ENCODE measurements at places on chromosomes 7 and 10. TPM values are rescaled to one million over a fixed set of nuclear protein-coding genes. Genes with fewer than 3 reads are reported as not detected.

NYAP1 gene
- 0.95 TPM for total RNA-seq

GRCh38 chr10:132602614-132603013 is 65.0 kb downstream of the INPP5A start:
- no peak for DNase-seq
- no peaks in the 10 kb centered on the region for H3K27me3 ChIP-seq
- H3K36me3 ChIP-seq: peaks cover 4% of the 10 kb centered on the region
- H3K4me3 ChIP-seq: no peak overlapping the region

GIMAP5 gene
- total RNA-seq: not detected

DNA sequence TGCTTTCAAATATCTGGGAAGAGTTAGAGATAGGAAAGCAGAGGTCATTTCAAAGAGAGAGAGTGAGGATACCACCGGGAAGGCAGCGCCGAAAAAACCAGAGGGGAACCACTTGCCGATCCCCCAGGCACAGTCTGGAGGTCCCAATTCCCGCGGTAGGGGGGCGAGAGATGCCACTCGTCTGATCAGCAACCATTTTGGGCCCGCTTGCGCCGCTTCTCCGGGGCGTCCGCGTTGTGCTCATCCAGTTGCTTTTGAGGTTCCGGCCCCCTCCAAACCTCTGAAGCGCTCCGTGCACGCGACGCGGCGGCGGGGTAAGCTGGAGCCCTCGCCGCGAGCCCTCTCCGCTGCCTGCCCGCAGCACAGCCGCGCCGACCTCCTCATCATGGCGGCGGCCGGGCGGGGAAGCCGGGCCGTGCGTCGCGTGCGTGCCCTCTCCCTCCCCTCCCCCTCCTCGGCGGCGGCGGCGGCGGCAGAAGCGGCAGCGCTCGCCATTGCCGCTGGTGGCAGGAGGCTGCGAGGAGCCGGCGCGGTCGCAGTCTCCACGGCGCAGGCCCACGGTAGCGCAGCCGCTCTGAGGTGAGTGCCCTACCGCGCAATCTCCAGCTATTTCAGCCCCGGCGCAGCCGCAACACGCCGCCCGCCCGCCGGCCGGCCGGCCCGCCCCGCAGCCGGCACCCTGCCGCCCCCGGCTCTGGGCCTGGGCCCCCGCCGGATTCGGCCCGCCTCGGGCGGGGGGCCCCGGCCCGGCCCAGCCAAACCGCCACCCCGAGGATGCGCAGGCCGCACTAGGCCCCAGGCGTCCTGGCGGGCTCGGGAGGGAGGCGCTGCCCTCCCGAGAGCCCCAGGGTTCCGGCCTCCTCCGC is at the start of gene NRF1:
NRF1 (plus strand) TSS at position 475 of the 866 bp plus-strand sequence. CDS start 45,632 bp downstream, outside the sequence.
- peaks cover 14% of the 10 kb centered on the region for H3K36me3 ChIP-seq
- H3K4me1 ChIP-seq: peaks cover 44% of the 10 kb centered on the region
- H3K27me3 ChIP-seq: no peaks in the 10 kb centered on the region
- H3K27ac ChIP-seq: peak within 1 kb of the TSS; percentile 92
- peak; percentile 95 for DNase-seq

DNA sequence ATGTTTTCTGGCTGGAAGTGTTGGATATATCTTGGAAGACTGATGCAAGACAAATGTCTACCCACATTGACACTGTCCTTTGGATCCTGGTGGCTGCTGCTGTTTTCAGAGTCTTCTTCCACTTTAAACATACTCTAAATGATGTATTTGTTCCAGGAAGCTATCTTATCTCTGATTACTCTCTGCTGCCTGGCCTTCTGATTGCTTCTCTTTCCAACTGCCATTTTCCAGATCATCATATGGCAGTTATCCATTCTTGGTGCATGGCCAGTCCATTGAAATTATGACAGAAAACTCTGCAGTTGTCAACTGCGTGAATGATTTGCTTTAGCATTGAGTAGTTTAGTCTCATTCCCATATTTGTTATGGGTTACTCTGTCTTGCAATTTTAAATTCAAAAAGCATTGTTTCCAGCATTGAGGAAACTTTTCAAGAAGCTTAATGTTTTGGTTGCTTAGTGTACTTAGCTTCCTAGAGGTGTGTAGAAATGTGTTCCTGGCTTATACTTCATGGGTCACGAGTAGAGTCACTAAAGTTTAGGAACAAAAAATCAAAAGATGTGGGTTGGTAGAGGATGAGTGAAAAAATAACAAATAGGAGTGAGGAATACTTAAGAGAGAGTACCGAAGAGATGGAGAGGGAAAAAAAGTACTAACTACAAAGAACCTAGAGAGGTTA is 268.3 kb upstream of the MTPN start:
- H3K4me1 ChIP-seq: no peaks in the 10 kb centered on the region
- no peak for DNase-seq
- no peak overlapping the region for H3K27ac ChIP-seq
- no peak overlapping the region for H3K4me3 ChIP-seq
- H3K36me3 ChIP-seq: no peaks in the 10 kb centered on the region

GRCh38 chr7:23106823-23107663 is 1.5 kb downstream of the KLHL7 start:
- no peak for DNase-seq
- H3K27me3 ChIP-seq: no peaks in the 10 kb centered on the region
- peak overlapping the region; percentile 97 for H3K27ac ChIP-seq
- H3K4me3 ChIP-seq: peak overlapping the region; percentile 93
- peaks cover 5% of the 10 kb centered on the region for H3K36me3 ChIP-seq
- peaks cover 34% of the 10 kb centered on the region for H3K4me1 ChIP-seq

DNA sequence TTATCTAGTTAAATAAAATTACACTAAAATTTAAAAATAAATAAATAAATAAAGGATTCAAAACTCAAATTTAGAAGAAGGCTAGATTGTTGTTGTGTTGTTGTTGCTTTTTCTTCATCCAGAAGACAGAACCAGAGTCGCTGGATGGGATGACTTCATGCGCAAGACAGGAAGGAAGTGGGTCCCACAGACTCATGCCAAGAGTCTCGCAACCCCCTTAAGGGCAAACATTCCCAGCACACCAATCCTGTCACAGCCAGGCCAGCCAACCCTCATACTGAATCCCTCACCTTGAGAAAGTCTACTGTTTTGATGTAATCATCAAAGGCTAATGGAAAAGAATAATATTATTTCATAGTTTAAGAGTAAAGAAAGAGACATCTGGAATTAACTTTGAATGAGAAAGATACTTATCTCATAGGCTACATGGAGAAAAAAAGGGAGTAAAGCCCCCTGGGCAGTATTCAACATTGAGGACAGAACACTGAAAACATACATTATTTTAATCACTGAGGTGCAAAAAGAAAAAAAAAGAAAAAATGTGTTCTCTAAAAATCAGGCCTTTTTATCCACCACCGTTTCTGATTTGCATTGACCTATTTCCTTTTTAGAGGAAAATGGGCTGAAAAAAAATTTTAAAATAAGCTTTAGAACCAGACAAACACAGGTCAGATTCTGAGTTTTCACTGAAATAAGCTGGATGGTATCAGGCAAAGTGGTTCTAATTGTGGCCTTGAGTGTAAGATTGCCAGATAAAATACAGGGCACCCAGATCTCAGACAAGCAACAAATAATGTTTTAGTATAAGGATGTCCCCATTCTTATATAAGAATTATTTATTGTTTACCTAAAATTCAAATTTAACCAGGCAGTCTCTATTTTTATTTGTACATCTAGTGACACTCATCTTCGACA is 826.5 kb downstream of the TNS3 start:
- H3K4me1 ChIP-seq: peaks cover 63% of the 10 kb centered on the region
- no peak for DNase-seq
- no peaks in the 10 kb centered on the region for H3K27me3 ChIP-seq
- H3K36me3 ChIP-seq: no peaks in the 10 kb centered on the region

All from chondrocyte (in vitro differentiated cells).